ENCODE measurements at places on chromosomes 4 and X.

DNA sequence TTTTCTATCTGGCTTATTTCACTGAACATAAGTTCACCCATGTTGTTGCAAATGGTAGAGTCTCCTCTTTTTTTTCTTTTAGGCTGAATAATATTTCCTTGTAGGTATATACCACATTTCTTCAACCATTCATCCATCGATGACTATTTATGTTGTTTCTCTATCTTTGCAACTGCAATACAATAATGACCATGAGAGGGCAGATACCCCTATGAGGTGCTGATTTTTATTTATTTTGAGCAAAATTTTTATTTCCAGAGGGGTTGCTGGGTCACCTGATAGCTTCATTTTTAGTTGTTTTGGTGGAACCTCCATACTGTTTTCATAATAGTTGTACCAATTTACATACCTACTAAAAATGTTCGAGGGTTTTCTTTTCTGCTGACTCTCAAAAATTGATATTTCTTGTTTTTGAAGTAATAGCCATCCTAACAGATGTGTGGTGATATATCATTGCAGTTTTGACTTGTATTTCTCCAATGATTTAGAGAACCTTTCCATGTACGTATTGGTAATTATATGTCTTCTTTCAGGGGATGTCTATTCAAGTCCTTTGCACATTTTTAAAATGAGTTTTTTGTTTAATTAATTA is 1697.0 kb downstream of the PCDH7 start:
- no peak for DNase-seq

DNA sequence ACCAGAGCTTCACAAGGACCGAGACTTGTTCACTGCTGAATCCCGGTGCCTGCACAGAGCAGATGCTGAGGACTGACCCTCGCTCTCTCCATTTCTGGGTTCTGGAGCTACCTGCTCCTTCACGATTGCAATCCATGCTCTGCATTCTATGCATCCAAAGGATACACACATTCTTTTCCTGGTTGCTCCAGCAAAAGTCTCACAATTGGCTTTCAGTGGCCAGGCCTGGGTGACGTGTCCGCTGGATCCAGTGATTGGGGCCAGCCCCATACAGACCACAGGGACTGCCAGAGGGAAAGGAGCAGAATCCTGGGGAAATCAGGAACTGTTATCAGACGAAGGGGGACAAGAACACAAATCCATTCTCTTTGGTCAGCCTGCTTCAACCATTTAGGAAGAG is 14.9 kb upstream of the CDKN2AIP start:
- DNase-seq: no peak

- DNase-seq: no peak
Measured at GRCh38 chr4:183959319-183960045, 54.4 kb downstream of the STOX2 start.

DNA sequence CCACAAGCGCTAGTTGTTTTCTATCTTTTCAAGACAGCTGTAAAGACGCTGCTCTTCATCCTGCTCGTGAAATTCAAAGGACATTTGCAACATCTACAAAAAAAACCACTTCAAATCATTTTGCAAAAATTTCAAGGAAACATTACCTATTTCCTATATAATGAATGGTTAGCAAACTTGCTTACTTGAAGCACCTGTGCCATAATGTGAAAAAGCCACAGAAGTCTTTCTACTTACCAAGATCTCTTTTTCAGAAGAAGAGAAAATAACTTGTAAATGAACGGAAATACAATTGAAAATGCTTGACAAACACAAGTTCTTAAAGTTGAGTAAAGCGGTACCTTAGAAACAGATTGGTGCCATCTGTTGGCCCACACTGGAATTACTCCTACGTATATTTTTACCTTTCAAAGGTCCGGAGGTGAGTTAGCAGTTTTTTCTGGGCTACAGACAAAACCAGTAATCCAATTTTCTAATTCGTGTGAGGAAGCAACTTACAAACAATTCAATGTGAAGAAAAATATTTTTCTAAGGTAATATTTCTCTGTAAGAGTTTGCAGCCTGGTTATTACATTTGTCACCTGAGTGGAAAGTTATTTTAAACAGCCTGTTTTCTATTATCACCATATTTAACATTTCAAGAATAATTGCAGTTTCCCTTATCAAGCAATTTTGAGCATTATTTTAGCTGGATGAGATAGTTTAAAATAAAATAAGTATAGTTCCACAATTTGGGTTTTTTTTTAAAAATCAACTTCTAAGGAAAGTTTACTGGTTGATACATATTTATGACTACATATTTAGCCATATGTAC is at the start of gene TLR6:
Gene TLR6, minus strand, starts transcription at position 294 of the 814 bp plus-strand sequence. CDS start 27,344 bp downstream, outside the sequence.
- peak; percentile 27 for DNase-seq

DNA sequence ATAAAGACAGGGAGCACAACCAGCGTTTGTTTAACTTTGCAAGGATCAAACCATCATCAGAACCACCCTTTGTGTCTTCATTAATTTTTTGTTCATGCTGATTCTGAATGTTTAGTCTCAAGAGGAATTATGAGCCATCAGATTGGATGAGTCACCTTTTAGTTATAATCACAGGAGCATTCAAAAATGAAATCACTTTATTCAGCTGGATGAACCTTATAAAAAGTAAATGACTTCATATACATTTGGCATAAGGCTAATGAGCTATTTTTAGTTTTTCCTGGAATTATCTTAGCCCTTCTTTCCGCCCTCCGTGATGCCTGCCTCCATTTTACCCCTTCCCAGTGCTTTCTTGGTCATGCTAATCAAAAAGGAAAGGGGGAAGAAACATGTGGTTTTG is 103.6 kb downstream of the SORBS2 start:
- DNase-seq: no peak

DNA sequence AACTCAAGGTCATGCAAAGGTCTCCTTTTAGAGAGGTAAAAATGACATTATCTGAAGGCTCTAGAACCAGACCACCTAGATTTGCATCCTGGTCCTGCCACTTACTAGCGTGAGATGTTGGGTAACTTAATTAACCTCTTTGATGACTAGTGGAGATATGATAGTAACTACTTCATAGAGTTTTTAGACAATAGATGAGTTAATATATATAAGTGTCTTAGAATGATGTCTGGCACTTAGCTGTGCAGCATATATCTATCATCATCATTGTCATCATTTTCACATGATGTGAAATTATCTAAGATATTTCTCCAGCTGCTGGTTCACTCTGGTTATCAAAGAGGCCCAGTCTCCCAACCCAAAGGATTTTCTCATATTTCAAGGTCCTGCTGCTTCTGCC is 126.1 kb upstream of the DCLK2 start:
- no peak for DNase-seq

- DNase-seq: no peak
Measured at GRCh38 chrX:22110729-22111494, 78.8 kb downstream of the PHEX start.

- DNase-seq: no peak
Measured at GRCh38 chr4:150348079-150348478, 233.9 kb upstream of the MAB21L2 start.

DNA sequence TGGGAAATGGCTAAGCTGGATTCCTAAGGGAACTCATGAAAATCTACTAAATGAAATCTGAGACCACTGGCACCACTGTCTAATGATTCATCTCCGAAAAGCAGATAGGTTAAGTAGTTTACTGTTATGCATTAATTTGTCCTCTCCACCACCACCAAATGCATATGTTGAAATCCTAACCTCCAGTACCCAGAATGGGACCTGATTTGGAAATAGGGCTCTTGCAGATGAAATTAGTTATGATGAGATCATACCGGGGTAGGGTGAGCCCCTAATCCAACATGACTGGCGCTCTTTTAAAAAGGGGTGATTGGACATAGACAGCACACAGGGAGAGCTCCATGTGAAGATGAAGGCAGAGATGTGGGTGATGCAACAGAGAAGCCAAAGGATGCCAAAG is 124.9 kb upstream of the GUCY1A1 start:
- DNase-seq: no peak

GRCh38 chr4:46386570-46386969 is 3.4 kb downstream of the GABRA2 start:
- no peak for DNase-seq
